Activated CD4-positive, alpha-beta memory T cell treated with anti-CD3 and anti-CD28 coated beads, Interleukin-2, amount 10 ng/mL, durations not matched to agents 7 days and 5 days (primary cell): ENCODE measurements at places on chromosomes 2 and 18.

DNA sequence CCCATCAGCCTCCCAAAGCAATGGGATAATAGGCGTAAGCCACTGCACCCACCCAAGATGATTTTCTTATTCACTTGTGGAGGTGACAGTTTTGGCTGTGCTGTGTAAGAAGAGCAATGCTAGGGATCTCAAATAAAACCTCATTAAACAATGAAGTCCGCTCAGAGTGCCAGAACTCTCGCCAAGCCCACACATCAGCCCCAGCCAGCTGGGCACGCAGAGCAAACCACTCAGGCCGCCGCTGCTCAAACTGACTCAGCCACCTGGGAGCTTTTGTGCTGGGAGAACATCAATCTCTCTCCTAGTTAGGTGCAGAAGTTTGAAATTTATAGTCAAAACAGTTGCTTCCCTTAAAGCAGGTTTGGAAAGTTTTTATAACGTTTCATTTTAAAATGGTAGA, 47.6 kb downstream of the RNF152 start:
- DNase-seq: no peak

- no peak for DNase-seq
Measured at GRCh38 chr2:202061695-202062094, 11.4 kb upstream of the KIAA2012 start.

DNA sequence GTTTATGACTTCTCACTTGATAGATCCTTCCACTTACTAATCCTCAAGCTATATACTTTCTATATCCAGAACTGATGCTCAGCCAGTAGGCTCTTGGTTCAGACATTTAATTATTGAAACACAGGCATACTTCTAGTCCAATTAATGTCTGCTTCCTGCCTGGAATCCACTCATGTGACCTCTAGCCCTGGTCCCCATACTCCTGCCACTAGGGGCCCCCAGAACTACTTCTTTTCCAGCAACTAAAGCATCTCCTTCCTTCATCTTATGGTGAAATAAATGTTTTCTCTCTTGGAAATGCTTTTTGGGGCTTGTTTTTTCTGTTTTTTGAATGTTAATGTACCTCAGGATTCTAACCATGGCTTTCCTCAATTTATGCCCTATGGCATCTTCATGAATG, 527.6 kb downstream of the SATB2 start:
- no peak for DNase-seq

- DNase-seq: no peak
Measured at GRCh38 chr2:46241344-46241743, 55.9 kb upstream of the EPAS1 start.

DNA sequence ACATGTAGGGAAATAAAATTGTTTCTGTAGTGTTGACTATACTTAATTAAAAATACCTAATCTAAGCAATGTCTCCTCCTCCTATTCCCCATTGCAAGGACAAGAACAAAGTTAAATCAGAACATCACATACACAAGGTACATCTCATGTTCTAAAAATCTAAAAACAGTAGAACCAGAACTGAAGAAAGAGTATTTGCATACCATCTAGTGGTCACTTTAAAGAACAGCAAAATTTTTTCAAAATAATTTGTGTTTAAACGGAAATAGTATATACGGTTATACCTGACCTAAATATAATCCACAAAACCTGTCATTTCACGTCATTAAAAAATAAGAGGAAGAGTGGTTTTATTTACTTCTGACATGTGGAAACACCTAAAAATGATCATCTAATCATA, 294.3 kb upstream of the KCNH7 start:
- DNase-seq: no peak

- no peak for DNase-seq
Measured at GRCh38 chr2:41878716-41879234, 169.0 kb upstream of the PKDCC start.

DNA sequence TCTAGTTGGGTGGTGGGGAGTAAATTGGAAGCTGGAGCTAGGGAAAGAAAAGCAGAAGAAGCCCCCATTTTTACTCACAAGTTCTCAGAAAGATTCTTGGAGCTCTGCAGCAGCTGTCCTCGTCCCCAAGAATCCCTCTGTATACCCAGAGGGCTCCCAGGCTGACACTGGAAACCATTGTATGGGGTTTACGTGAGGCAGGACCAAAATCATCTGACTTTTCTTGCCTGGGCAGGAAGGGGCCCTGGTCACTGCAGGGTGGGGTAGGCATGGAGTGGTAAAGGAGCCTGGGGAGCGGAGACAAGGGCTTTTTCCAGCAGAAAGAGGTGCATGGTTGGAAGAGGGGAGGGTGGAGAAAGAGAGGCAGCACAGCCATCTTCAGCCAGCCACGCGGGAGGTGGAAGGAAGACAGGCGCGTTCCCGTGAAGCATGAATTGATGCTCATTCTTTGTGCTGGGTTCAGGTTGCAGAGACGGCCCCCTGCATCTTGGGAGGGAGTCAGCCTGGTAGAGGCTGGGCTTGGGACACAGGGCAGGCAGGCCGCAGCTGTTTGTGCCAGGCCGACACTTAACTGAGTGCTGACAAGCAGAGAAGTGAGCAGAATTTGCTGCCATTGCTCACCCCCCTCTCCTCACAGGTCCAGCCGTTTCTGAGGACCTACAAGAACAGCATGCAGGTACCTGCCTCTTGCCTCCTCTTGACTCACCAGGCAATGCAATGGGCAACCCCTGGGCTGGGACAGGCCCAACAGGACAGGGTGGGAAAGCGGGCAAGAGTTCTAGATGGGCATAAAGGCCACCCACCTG, 94.8 kb downstream of the PLB1 start:
- no peak for DNase-seq

DNA sequence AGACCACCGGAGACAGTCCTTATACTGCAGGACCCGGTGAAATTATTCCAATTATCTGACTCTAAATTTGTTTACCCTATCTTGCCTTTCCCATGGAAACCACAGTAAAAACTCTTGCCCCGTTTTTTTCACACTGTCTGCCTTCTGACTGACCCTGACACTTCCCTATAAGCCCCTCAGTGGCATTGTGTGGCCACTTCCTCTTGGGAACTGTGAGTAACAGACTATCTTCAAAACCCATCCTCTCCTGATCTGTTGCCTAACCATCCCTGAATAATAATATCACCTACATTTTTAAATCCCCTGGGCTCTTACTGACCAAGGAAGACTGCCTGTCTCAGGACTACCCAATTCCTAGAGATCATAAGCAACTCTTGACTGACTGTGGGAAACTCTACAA, 42.6 kb upstream of the RNF152 start:
- no peak for DNase-seq

GRCh38 chr2:120431386-120432292, 85.7 kb downstream of the INHBB start:
- DNase-seq: peak; percentile 11

DNA sequence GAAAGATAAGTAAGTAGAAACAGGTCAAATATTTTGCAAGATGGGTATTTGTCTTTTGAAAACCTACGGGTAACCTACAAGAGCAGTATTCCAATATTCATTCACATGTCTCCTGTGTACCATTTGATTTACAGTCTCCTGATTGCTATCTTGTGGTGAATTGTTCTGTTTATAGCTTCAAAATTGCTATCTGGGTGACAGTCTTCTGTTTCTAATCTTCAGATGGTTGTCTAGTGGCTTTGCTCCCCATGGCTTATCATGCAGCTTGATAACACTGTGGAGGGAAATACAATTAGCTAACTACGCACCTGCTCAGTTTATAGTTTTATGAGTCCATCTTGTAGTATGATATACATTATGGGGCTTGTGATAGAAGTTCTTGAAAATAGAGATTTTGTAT, 816.8 kb downstream of the CPS1 start:
- no peak for DNase-seq
